Dorsolateral prefrontal cortex (tissue), 122 donors: ENCODE measurements at places on chromosomes 2 and 18. TPM values are rescaled to one million over a fixed set of nuclear protein-coding genes. Genes with fewer than 3 reads are reported as not detected.

Gene AQP12B
- not detected for total RNA-seq

Gene RGPD4
- total RNA-seq = 0.33 TPM

Gene REV1
- 64.2 TPM for total RNA-seq

Gene SLC8A1
- 74.5 TPM for total RNA-seq

DNA sequence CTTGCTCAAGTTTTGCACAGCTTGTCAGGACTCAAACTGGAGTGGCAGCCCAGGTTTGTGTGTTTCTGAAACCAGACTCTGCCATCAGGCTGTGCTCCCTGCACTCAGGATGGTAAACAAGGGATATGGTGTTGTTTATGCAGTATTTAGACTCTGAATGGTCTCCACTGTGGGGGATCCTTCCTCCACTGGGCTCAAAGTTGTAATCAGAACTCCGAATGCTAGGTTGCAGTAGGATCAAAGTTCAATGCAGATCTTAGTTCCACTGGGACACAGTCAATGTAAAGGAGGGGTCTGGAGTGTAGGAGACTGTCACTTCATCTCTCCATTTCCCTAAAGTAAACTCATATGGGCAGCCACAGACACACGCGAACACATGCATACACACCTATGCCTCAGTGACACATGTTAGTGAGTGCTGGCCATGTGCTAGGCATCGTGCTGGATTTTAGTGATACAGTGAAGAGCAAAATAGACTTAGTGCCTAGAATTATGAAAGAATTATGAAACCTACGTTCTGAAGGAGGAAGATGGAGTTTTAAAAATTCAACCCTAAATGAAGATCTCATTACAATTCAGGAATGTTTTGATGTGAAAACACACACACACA is 6.1 kb downstream of the IL18R1 start:
- DNase-seq = no peak

DNA sequence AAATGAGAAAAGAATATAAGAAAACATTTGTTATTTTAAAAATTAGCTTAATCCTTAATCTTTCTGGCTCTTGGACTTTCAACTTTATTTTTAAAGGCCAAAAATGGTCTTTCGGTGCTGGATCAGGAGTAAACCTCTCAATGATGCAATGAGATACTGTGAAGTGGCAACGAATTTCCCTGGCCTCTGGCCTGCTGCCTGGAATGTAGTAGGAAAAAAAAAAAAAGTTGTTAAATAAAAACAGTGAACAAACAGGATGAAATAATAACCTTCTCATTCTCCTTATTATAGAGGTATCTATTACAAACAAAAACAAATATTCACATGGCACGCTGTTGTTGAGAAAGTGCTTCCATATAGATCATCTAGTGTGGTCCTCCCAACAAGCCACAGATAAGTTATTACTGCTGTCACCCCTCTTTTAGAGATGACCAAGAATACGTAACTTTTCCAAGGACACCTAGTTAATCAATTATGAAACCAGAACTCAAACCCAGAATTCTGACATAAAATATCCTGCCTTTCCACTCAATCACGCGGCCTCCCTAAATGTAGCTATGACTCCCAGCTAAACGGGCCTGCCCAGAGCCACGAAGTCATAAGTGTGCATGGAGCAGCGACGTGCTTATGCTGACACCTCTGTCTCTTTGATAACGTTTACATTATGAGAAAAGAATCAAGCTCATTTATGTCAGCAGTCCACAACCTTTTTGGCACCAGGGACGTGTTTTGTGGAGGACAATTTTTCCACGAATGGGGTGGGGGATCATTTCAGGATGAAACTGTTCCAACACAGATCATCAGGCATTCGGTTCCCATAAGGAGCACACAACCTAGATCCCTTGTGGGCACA is 170.9 kb downstream of the BCL2 start:
- DNase-seq = no peak

DNA sequence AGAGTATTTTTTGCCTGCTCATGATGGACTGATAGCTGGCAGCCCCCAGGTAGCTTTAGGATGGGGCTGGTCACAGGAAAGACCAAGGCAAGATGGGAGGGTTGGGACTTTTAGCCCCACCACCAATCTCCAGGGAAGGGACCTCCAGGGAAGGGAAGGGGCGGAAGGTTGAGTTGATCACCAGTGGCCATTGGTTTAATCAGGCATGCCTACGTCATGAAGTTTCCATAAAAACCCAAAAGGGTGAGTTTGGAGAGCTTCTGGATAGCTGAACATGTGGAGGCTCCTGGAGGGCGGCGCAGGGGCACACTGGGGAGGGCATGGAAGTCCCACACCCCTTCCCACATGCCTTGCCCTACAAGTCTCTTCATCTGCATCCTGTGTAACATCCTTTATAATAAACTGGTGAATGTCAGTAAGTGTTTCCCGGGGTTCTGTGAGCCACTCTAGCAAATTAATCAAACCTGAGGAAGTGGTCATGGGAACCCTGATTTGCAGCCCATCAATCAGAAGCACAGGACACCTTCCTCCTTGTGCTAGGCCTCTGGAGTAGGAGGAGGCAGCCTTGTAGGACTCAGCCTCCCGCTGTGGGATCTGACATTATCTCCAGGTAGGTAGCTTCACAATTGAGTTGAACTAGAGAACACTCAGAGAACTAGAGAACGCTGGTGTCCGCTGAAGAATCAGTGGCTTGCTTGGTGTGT is 30.3 kb downstream of the RAB31 start:
- DNase-seq = no peak

DNA sequence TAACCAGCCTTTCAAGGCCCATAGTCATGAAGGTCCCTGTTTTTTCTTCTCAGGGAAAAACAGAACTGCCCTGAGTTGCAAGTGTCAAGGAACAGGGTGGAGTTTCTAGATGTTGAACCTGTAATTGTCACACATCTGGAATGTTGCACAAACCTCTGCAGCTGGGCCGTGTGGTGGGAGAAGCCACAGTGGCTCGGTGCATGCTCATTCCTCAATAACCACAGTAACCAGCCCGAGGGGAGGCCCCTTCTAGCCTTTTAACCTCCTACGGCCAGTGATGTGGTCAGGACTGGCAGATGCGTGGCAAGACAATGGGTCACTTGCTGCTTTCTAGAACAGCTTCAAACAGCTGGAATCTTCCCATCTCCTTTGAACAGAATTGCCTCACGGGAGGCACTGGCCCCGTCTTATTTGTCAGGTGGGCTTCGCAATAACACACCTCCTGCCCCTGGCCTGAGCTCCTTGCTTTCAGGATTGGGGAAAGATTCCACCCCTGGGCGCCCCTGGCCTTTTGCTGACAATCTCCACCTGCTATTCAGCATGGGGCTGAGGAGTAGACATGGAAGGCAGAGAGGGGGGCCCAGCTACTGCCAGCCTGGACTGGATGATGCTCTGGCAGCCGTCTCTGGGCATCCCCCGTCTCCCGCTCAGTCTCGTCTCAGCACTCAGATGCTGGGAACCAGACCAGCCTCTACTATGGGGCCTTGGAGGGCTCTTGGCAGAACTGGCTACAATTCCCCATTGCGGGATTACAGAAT is 102.9 kb downstream of the KLHL29 start:
- no peak for DNase-seq

GRCh38 chr2:200472853-200473464 is 36.9 kb downstream of the KCTD18 start:
- DNase-seq = no peak

DNA sequence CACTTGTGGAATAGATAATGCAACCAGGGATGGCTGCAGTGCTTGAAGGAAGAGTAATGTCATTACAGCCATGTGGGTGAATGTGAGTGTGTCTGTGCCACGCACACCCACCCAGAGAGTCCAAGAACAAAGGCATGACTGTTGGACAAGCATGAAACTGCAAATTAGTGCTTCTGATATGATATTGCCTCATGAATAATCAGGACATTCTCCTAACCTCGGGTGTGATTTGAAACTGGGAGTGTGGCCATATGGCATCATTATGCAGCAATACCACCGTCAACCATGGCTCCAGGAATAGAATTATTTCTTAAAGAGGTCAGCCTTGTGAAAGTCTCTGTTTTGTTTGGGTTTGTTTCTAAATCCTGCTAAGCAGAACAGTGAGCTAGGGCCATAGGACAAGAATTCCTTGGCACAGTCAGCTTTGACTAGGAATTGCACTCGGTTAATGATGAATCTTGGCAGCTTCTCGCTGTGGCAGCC is 678.0 kb upstream of the RAB6C start:
- no peak for DNase-seq

GRCh38 chr2:103898561-103898960 is 955.4 kb upstream of the POU3F3 start:
- DNase-seq = no peak

DNA sequence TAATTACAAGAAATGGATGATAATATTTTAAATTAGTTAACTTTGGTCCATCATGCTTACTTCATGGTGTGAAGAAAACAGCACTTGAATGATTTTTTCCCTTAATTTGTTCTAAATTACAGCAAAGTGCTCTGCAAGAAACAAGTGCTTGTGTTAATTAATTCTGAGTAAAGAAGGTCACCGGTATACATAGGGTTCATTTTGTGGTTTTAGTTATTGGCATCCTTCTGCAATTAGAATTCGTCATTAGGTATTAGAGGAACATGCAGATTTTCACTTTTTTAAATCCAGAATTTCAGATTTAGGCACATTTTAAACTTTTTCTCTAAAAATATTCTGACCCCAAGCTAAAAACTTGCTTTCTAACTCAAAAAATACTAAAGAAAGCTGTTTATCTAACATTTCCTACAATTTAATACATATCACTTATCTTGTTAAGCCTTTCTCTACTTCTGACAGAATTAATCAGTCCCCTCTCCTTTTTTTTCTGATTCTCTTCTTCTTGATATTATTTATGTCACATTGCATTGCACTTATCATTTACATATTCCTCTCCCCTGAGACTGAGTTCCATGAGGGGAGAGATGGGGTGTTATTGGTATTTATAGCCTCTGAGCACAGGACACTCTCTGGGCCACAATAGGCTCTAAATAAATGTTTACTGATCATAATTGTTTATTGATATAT is 129.2 kb downstream of the PLA2R1 start:
- no peak for DNase-seq

DNA sequence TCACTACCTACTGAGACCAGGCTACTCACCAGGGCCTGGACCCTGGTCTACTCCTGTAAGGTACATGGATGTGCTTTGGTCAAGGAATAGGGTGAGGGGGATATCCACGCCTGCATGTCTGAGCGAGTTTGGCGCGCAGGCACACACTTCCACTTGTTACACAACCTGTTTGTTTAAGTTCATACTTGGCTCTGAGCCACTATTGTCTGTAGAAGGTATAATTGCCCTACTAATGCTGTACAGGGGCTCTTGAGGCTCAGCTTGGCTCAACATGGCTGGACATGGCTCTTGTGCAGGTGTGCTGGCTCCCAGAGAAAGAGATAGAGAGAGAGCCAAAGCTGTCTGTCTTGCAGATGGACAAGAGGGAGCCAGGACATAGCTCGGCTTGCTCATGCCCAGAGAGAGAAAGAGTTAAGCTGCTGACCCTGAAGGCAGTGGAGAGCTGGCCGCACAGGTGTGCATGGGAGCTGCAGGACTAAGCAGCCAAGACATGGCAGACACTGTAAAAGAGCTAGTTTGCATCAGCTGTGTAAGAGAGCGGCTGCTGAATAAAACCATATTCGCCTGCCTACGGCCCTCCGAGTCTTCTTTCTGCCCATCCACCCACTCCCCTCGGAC is 35.2 kb downstream of the NPPC start:
- peak; percentile 3 for DNase-seq

- DNase-seq = no peak
These were observed 43.6 kb upstream of the VPS54 start for GRCh38 chr2:64062840-64063239.
